ENCODE measurements at places on chromosomes 16 and 17.

- DNase-seq, result no peak
Measured at GRCh38 chr16:83692224-83692623, 115.6 kb upstream of the HSBP1 start.

DNA sequence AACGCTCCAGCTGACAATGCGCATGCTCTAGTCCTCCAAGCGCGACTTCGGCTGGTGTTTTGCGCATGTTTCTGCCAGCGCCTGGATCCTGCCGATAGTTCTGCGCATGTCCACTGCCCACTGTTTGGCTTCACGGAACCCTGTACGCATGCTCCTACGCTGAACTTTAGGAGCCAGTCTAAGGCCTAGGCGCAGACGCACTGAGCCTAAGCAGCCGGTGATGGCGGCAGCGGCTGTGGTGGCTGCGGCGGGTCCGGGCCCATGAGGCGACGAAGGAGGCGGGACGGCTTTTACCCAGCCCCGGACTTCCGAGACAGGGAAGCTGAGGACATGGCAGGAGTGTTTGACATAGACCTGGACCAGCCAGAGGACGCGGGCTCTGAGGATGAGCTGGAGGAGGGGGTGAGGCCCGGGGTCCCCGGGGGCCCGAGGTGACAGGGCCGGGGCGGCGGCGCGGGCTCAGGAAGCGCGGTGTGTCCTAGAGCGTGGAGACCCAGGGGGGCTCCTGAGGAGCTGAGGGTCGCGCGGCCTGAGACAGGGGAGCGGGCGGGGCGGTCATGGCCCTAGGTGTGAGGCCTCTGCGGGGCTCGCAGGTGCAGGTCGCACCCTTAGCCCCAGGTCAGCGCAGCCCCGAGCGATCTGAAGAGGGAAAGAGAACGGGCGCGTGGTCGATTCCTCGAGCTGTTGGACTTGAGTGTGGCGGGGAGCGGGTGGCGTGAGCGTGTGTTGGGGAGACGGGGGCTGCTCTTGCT, at the start of the genes RPS6KB1 and TUBD1:
RPS6KB1 (plus strand) TSS at position 198 of the 752 bp plus-strand sequence; CDS start at position 262, 64 bp downstream.
TUBD1 (minus strand) TSS at position 20 of the 752 bp plus-strand sequence. CDS start 1,941 bp downstream, outside the sequence.
- DNase-seq, result peak; percentile 91

- peak; percentile 65 for DNase-seq
Measured at GRCh38 chr17:57286399-57287105, 30.2 kb downstream of the MSI2 start.

GRCh38 chr17:42101513-42102292, 3.4 kb upstream of the ZNF385C start:
- DNase-seq, result no peak

DNA sequence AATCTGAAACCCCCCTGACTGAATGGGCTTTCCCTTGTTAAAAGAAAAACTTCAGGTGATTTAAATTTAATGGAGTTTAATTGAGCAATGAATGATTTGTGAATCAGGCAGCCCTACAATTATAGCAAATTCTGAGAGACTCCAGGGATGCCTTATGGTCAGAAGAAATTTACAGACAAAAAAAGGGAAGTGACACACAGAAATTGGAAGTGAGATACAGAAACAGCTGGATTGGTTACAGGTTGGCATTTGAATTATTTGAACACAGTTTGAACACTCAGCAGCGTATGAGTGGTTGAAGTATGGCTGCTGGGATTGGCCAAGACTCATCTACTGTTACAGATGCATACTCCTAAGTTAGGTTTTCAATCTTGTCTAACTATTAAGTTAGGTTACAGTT, 19.0 kb upstream of the CPHXL start:
- no peak for DNase-seq

- DNase-seq, result no peak
Measured at GRCh38 chr16:25013751-25014499, 1.2 kb downstream of the ARHGAP17 start.

DNA sequence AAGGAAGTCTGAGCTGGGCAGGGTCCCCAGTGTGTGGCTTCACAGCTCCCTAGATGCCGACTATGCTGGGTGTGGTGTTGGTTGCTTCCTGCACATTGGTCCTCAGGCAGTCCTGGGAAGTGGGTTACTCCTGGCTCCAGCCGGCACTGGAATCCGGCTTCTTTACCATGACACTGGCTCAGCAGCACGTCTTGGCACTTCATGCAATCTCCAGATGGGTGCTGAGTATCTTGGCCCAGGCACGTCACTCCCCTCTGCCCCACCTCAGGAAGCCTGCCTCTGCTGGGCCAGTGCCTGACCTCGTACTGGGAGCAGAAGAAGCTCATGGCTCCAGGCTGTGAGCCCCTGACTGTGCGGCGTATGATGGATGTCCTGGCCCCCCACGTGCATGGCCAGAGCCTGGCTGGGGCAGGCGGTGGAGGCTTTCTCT, 24.5 kb downstream of the FCSK start:
- DNase-seq, result no peak

DNA sequence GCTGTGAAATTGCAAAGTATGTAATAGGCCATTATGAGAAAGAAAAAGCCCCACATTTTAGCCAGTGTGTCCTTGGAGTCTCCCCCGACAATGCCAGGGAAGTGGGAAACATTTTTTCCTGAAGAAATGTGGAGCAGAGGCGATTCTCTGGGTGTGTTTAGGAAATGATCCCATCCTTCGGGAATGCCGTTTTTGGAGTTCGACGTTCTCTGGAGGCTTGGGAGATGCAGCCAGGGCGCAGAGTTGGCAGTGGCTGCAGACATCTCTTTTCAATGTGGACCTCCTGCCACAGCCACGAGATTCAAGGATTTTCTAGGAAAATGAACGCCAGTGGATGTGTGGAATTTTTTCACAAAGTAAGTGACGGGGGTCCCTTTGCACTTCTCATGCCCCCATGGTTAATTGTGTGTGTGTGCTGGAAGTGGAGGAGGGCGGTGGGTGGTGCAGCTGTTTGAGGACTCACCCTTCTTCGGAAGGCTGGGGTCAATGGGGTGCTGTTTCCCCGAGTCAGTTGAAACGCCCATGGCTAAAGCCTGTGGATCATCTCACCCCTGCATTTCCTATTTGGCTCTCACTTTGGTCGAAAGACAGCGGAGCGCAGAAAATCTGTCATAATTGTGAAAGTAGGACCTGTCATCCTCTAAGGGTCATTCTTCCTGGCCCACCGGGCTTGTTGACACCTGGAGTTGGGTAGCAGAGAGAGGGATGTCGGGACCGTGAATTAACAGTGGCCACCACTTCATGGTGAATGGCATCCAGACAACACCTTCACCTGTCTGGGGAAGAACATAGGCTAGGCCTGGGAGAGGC, 73.2 kb downstream of the CMIP start:
- DNase-seq, result no peak

GRCh38 chr17:76080768-76081287, 1.8 kb downstream of the ZACN start:
- DNase-seq, result peak; percentile 36

GRCh38 chr17:49779739-49780231, 8.7 kb upstream of the KAT7 start:
- peak; percentile 3 for DNase-seq

GRCh38 chr16:58371841-58372240, 20.4 kb upstream of the GINS3 start:
- DNase-seq, result no peak

- no peak for DNase-seq
Measured at GRCh38 chr17:21218101-21218500, 4.1 kb upstream of the TMEM11 start.

DNA sequence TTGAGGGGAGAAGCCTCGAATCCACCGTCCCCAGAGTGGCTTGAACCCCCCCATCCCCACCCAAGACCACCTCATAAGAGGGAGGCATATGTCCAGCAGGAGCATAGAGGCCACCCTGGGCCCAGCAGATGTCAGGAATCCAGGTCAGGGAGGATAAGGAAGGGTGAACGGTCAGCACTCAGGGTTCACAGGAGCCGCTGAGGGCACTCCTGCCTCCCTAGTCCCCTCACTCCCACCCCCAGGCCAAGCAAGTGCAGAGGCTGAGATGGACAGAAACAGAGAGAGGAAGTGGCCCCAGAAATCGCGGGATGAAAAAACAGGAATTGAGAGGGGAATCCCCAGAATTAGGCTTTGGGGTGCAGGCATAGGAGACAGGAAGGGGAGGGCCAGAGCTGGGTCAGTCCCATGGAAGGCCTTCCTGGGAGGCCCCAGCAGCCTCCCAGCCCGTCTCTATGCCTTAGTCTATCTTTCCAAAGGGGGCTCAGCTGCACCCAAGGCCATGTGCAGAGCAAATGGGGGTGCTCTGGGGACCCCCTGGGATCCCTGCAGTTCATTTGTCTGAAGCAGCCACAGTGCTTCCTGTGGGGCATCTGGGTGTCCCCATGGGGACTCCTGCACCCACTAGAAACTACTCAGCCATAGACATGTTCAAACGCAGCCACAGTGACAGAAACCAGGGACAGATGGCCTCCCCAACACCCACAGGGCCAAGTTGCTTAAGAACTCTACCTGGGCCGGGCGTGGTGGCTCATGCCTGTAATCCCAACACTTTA, 1.7 kb downstream of the CMTM3 start:
- DNase-seq, result no peak

- no peak for DNase-seq
Measured at GRCh38 chr17:2545393-2545792, 33.7 kb upstream of the METTL16 start.

DNA sequence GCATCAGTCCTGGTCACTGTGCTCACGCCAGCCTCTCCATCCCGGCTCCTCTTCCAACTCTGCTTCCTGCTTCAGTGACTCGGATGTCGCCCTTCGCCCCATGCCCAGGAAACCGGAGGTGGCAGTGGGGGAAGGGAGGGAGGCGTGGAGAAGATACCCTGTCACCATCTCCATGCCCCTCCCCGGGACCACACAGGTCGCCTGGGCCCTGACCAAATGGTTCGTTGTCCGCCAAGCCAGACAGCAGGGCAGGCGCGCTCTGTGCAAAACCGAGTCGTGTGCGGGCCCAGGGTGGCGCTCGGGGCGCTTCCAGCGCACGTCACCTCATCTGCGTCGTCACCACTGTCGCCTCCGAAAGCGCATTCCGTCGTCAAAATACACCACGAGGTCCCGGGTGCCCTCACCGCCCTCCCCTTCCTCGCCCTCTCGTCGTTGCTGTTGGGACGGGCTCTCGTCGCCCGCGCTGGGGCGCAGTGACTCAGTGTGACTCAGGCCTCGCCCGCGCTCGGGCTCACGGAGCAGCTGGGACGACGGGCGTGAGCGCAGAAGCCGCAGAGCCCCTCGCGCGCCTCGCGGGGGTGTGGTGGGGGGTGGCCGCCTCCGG, 39.2 kb downstream of the ZNF778 start:
- peak; percentile 8 for DNase-seq

DNA sequence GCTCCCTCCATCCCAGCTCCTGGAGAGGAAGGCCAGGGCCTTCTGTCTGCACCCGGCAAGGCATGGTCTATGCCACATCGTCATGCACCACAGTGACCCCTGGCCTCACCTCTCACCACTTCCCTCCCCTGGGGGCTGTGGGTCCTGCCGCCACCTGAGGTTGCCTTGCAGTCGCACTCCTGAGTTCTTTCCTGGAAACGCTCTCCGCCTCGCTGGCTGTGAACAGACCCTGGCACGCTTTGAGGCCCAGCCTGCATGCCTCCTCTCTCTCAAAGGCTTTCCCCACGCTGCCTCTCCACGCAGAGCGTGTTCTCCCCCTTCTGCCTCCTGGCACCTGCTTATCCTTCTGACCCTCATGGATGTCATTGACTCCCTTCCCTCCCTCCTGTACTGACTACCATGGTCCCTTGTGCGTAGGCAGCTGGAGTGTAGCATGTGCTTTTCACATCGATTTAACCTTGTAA, 45.4 kb downstream of the SEC14L1 start:
- DNase-seq, result peak; percentile 35

DNA sequence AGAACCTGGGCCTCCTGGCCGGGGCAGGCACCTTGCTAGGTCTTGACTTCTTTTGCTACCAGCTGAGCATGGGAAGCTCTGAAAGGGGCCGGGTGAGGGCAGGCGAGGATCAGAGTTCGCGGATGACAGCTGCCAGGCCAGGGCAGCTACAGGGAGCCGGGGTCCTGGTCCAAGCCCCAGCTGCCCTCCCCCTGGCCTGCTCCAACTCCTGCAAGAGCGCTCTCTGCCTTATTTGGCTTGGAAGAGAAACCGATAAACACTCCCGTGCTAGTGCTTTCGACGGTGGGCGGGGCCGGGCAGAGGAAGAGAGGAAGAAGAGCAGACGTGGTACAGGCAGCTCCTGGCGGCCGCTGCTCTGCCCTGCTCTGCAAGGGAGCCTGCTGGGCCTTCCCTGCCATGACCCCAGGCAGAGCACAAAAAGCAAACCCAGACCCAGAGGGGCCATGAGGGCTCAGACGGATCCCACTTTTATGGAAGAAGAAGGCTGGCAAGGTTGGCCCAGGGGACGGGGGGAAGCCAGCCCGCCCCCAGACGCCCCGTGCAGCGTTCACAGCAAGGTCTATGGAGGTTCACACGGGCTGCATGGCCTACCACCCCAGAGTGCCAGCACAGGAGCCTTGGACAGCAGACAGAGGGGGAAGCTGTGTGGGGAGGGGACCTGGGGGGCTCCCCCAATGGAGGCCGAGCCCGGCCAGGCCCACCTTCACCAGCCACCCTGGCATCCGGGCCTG, 25.6 kb downstream of the PIEZO1 start:
- no peak for DNase-seq

- DNase-seq, result no peak
Measured at GRCh38 chr17:49715717-49716279, 8.0 kb upstream of the SLC35B1 start.

GRCh38 chr17:48563385-48563838, 14.7 kb downstream of the HOXB4 start:
- DNase-seq, result no peak

- no peak for DNase-seq
Measured at GRCh38 chr17:80871341-80871740, 120.3 kb upstream of the CHMP6 start.

DNA sequence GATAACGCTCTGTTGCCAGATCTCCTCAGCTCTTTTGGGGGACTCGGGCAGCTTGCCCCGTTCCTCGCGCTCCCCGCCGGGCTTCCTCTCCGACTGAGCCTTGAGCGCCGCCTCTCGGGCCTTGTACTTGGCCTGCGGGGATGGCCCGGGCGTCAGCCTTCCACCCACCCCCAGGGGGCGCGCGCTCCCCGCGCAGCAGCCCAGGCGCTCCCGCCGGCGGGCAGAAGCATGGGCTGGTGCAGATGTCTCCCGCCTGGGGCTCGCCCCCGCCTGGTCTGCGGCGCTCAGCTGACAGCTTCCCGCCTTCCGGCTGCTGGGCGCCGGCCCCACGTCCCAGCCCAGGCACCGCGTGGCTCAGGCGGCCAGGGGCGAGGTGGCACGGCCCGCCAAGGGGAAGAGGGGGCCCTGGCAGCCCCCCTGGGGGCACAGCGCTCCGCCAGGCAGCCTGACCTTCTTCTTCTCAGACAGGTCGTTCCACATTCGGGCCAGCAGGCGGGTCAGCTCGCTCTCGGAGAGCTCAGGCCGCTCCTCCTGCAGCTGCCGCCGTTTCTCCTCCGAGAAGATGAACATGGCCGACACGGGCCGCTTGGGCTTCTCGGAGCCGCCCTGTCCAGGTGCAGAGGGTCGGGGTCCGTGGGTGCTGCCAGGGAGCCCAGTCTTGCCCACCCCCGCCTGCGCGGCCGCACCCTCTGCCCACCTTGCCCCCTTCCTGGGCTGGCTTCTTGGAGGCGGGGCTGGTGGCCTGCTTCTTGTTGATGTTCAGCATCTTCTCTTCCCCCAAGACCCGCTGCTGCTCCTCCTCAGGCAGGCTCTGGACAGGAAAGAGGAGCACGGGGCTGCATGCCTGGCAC, 8.9 kb downstream of the UBTF start:
- no peak for DNase-seq
